ENCODE measurements at places on chromosomes 4 and X.

DNA sequence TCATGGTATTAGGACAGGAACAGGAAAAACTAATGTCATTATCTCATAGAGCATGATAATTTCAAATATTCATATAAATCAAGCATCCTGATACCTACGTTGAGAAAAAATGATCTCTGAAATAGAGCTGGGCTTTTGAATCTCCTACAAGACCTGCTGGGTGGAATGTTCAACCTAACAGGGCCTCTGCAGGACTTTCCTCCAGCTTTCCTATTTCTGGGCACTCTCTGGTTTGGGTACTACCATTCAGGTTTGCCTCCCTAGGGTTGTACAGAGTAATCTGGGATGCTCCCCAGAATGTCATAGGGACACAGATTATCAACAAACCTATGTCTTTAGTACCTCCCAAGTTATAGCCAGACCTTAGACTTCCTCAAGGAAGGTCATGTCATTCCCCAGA is 108.9 kb downstream of the CDS1 start:
- H3K36me3 ChIP-seq, result no peaks in the 10 kb centered on the region
- peaks cover 3% of the 10 kb centered on the region for H3K4me1 ChIP-seq
- no peaks in the 10 kb centered on the region for H3K27me3 ChIP-seq
- H3K4me3 ChIP-seq, result no peak overlapping the region
- DNase-seq, result no peak
- no peak overlapping the region for H3K27ac ChIP-seq

GRCh38 chrX:138777230-138777629 is 65.7 kb upstream of the FGF13 start:
- H3K4me1 ChIP-seq, result no peaks in the 10 kb centered on the region
- DNase-seq, result no peak
- H3K27ac ChIP-seq, result no peak overlapping the region
- no peaks in the 10 kb centered on the region for H3K36me3 ChIP-seq
- H3K4me3 ChIP-seq, result no peak overlapping the region
- no peaks in the 10 kb centered on the region for H3K27me3 ChIP-seq

GRCh38 chr4:94570558-94570957 is 118.8 kb downstream of the PDLIM5 start:
- H3K36me3 ChIP-seq, result no peaks in the 10 kb centered on the region
- H3K4me3 ChIP-seq, result no peak overlapping the region
- H3K27me3 ChIP-seq, result no peaks in the 10 kb centered on the region
- no peak overlapping the region for H3K27ac ChIP-seq
- H3K4me1 ChIP-seq, result no peaks in the 10 kb centered on the region
- no peak for DNase-seq

DNA sequence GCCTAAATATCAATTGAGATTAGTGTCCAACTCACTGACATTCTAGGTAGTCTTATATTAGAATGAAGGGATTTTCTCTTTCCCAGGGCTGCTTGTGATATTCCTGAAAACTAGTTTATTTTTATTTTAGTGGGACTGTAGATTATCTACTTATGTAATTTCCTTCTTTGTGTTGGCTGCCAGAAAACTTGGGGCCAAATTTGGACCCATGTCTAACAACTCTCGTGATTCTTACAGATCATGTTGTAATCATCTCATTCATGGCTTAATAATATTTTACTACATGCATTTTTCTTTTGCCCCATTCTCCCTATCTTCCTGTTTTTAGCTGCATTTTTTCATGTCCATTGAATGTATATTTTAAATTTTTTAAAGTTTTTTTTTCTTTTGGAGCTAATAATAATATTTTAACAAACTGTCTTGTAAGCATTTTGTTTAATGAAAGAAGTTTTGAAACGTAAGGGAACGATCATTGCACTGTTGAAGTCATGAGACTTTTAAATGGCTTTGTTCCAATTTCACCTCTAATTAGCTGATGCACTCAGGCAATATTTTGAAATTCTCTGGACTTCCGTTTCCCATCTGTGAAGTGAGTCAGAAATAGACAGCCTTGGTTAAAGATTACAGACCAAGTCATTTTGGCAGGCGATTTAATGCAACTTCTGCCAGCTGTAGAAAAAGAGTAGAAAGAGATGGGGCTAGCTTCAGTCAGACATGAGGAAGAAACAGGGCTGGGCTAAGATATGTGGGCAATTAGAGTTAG is 14.3 kb upstream of the TDO2 start:
- H3K4me3 ChIP-seq, result no peak overlapping the region
- H3K36me3 ChIP-seq, result no peaks in the 10 kb centered on the region
- peaks cover 4% of the 10 kb centered on the region for H3K4me1 ChIP-seq
- DNase-seq, result no peak

DNA sequence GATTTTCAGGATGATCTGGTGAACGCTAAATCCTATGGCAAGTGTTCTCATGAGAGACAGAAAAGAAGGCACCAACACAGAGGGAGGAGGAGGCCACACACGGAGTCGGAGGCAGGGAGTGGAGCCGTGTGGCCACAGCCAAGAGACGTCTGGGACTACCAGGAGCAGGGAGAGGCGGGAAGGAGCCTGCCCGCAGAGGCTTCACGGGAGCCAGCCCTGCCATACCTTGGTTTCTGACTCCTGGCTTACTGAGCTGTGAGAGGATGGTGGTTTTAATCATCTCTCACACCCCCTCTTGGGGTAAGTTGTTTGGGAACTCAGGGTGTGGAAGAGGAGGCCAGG is 33.5 kb upstream of the GPR78 start:
- peaks cover 71% of the 10 kb centered on the region for H3K27me3 ChIP-seq
- H3K27ac ChIP-seq, result no peak overlapping the region
- H3K4me1 ChIP-seq, result no peaks in the 10 kb centered on the region
- no peak for DNase-seq

GRCh38 chr4:108714880-108715279 is 48.0 kb downstream of the ETNPPL start:
- no peaks in the 10 kb centered on the region for H3K36me3 ChIP-seq
- no peaks in the 10 kb centered on the region for H3K4me1 ChIP-seq
- no peak overlapping the region for H3K27ac ChIP-seq
- no peak for DNase-seq
- H3K27me3 ChIP-seq, result no peaks in the 10 kb centered on the region
- H3K4me3 ChIP-seq, result no peak overlapping the region

DNA sequence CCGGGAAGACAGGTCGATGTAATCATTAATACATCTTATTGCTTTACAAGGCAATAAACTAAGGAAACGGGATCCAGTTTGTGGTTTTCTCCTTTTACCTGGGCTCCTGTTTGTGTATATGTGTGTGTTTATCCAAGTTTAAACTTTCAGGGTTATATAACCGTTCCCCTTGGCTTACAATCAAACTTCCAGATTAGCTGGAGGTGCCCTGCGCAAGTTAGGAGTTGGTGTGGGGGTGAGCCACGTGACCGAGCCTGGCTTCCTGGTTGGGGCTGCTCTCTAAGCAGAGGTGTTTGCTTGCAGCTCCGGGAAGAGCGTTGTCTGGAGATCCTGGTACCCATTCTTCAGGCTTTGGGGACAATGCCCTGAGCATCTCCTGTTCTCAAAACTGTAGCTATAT is 129.2 kb downstream of the FHDC1 start:
- no peaks in the 10 kb centered on the region for H3K36me3 ChIP-seq
- no peaks in the 10 kb centered on the region for H3K4me1 ChIP-seq
- H3K27ac ChIP-seq, result no peak overlapping the region
- DNase-seq, result no peak
- H3K4me3 ChIP-seq, result no peak overlapping the region
- no peaks in the 10 kb centered on the region for H3K27me3 ChIP-seq

DNA sequence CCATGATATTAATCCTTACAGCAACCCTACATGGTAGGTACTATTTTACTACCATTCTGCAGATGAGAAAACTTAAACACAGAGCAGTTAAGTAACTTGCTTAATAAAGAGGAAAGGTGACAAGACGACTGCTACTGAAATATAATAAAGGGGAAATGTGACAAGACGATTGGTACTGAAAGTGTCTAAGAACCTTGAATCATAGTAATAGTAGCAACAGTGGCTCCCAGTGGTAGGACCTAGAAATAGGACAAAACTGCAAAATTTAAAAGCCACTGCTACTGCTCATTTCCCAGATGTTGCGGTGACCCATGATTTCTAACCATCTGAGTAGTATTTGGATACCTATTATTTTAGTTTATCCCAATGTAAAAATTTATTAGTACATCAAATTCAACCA is 89.5 kb downstream of the TASL start:
- H3K4me3 ChIP-seq, result no peak overlapping the region
- no peaks in the 10 kb centered on the region for H3K27me3 ChIP-seq
- H3K4me1 ChIP-seq, result peaks cover 7% of the 10 kb centered on the region
- H3K36me3 ChIP-seq, result no peaks in the 10 kb centered on the region

GRCh38 chr4:119666653-119667091 is 38.1 kb upstream of the PDE5A start:
- H3K4me3 ChIP-seq, result no peak overlapping the region
- H3K27ac ChIP-seq, result no peak overlapping the region
- H3K27me3 ChIP-seq, result no peaks in the 10 kb centered on the region
- peaks cover 16% of the 10 kb centered on the region for H3K4me1 ChIP-seq
- DNase-seq, result no peak

DNA sequence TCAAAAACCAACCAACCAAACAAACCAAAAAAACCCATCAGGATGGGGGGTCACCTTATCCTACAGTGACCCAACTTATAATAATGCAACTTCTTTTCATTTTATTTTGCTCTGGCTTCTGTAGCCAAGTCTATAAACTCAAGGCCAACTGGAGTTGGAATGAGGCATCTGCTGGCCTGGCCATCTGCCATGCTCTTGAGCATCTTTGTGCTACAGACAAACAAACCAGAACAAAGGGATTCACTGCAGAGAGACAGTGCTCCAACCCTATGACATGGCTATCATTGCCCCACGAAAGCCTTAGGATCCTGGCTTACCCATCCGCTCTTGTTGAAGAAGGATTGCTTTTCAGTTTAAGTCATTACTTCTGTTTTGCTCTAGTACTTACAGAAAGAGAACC is 49.2 kb upstream of the SCRG1 start:
- no peak overlapping the region for H3K4me3 ChIP-seq
- no peaks in the 10 kb centered on the region for H3K27me3 ChIP-seq
- DNase-seq, result no peak
- no peaks in the 10 kb centered on the region for H3K36me3 ChIP-seq
- no peak overlapping the region for H3K27ac ChIP-seq
- peaks cover 16% of the 10 kb centered on the region for H3K4me1 ChIP-seq

GRCh38 chr4:26619784-26620183 is 35.9 kb downstream of the TBC1D19 start:
- no peak overlapping the region for H3K4me3 ChIP-seq
- H3K4me1 ChIP-seq, result no peaks in the 10 kb centered on the region
- H3K27me3 ChIP-seq, result no peaks in the 10 kb centered on the region

DNA sequence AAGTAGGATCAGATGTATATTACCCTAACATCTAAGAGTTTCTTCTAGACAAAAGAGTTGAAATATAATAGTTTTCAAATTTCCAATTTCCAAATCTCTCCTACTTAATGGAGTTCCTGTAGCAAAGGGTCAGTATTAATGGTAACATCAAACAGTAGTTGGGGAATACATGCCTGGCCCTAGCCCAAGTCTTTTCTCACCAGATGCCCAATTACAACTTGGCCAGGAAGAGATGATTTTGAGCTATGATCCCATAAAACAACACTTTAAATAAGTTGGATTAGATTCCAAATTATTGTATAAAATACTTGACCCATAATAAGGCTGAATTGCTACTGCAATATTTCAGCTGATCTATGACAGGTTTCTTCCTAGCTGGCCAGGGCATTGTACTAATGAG is 59.9 kb downstream of the MBNL3 start:
- DNase-seq, result no peak
- no peaks in the 10 kb centered on the region for H3K36me3 ChIP-seq
- no peaks in the 10 kb centered on the region for H3K4me1 ChIP-seq
- H3K4me3 ChIP-seq, result no peak overlapping the region

GRCh38 chr4:26201120-26201519 is 119.7 kb upstream of the RBPJ start:
- H3K4me1 ChIP-seq, result no peaks in the 10 kb centered on the region
- H3K27me3 ChIP-seq, result no peaks in the 10 kb centered on the region
- no peak overlapping the region for H3K4me3 ChIP-seq
- no peak overlapping the region for H3K27ac ChIP-seq
- H3K36me3 ChIP-seq, result no peaks in the 10 kb centered on the region

DNA sequence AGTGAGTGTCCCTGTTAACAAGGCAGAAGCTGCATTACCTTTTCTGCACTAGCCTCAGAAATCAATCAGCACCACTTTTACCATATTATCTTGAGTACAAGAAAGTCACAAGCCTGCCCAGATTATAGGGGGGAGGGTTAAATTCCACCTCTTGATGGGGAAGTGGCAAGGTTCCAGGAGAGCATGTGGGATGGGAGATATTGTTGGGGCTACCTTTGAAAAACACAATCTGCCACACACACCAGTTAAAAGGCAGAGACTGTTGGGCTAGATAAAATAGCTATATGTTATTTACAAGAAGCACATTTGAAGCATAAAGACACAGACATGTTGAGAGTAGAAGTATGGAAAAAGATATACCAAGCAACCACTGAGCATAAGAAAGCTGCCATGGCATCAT is 6.6 kb upstream of the AVPR2 start:
- 0 out of 2 replicates have a peak, but pooled peaks cover 9% of the 10 kb centered on the region for H3K4me1 ChIP-seq
- no peaks in the 10 kb centered on the region for H3K36me3 ChIP-seq
- no peak for DNase-seq
- no peak overlapping the region for H3K27ac ChIP-seq
- H3K4me3 ChIP-seq, result no peak overlapping the region
- 0 out of 2 replicates have a peak, but pooled peaks cover 5% of the 10 kb centered on the region for H3K27me3 ChIP-seq

GRCh38 chr4:152975380-152976211 is 39.5 kb downstream of the FHDC1 start:
- H3K27me3 ChIP-seq, result no peaks in the 10 kb centered on the region
- H3K36me3 ChIP-seq, result no peaks in the 10 kb centered on the region
- no peak overlapping the region for H3K27ac ChIP-seq

DNA sequence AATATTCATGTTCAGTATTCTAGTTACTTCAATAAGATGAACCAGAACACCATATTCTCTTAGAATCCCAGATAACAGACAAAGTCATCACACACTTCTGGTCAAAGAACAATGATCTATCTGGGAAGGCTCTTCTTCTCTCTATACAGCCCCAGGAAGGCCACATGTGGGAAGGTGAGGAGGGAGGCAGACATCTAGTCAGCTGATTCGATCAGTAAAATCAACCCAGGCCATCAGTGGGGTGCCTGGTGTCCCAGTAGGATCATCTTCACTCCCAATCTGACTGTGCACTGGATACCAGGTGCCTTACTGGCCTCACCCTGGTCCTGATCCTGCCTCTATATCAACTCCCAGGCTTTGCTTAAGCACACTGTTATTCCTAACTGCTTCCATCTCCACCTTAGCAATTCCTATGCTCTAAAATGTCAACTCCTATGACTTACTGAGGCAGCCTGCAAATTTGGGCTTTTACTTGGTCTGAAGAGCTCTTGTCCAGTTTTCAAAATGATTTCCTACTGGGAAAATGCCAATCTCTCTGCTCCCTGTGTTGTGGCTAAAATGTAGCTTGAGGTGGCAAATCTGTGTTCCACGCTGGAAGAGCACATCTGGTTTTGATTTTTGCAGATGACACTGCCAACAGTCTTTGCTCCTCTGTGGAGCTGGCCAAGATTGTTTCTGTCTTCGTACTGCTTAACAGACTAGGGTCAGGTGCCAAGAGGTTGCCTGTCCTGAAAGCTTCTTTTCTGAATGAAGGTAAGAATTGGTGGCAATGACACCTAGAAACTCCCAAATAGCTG is 128.7 kb downstream of the MGST2 start:
- H3K36me3 ChIP-seq, result no peaks in the 10 kb centered on the region
- no peak for DNase-seq
- no peaks in the 10 kb centered on the region for H3K27me3 ChIP-seq
- H3K4me3 ChIP-seq, result no peak overlapping the region

Measured in MM.1S (cell line).